ENCODE measurements at places on chromosomes 2 and 18.

DNA sequence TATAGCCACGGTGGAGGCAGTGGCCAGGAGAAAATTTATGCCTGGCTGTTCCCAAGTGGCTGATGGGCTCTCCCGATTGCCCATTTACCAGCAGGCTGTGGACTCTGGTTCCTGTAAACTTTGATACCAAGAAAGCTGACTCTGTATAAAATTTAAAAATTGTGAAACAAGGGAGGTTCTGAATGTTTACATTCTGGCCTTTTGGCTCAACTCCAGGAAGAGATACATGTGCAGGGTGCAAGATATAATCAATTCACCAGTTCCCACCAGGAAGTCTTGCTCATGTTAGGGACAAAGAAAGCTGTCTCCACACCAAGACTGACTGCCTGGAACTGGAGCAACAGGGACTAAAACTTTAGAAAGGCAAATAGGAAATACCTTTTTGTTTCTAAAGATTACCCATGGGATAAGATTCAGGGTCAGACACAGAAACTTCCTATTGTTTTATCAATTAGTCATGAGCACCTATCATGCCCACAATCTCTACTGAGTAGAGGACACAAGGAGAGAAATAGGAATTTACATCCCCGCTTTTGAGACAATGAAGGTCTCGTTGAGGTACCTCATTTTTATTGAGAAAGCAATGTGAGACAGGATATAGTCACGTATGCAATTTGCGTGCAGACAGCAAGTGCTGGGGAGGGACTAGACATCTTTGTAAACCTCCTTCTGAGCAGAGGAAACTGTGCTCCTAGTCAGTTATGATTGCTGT, 123.5 kb downstream of the LIPG start:
- DNase-seq: no peak

DNA sequence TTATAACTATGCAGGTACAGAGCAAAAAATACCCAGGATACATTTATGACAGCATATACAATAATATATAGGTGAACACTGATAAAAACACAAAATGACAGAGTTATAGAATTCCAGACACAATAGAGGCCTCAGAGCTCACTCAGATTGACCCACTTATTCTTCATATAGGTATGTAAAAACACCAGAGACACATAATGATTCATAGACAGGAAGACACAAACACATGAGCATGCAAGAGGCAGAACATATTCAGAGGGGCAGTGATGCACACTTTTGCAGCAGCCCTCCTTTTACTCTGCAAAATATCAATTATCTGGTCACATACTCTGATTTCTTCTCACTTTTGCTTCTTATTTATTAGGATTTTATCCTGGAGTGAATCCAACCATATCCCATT, 633.3 kb upstream of the ACVR2A start:
- DNase-seq: no peak

DNA sequence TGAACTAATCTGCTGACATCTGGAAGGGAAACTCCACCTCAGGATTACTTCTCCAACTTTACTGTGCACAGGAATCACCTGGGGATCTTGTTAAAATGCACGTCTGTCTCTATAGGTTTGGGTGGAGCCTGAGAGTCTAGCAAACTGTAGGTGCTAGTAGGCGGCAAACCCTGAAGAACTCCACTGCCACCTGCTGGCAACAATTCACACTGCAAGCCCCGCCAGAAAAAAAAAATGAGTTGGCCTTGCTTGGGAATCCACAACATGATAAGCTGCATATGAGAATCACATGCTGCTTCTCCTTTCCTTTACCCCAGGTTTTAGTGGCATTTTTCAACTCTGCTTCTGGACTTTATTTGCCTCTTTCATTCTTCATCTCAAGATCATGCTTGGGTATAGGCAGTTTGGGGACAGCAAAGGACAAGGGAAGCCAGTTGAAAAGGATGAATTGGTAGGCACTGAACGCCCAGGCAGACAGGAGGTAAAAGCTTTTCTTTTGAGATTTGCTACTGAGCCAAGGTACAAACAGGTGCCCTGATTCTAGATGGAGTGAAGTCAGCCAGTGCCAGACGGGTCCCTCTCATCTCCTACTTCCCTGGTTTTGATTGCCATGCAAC, 88.8 kb downstream of the VIT start:
- peak; percentile 10 for DNase-seq

DNA sequence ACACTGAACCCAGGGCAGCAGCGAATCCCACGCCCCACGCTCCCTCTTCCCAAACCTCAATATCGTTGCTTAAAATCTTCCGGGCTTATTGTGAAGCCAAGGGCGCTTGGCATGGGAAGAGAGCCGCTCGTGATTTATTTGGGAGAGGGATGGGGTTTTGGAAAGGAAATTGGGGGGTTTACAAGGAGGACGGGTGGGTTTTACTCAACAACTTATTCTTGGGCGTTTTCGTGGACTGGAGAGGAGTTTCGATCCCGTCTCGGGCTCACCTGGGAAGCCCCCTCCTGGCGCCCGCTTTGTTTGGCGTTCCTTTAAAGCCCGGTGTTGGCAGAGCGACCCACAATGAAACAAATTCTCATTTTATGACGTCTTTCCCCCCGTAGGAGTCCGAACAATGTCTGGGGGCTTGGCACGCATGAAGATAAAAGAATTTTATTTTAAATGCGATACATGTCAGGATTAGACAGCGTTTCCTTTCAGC, 135.3 kb downstream of the INSIG2 start:
- DNase-seq: no peak

DNA sequence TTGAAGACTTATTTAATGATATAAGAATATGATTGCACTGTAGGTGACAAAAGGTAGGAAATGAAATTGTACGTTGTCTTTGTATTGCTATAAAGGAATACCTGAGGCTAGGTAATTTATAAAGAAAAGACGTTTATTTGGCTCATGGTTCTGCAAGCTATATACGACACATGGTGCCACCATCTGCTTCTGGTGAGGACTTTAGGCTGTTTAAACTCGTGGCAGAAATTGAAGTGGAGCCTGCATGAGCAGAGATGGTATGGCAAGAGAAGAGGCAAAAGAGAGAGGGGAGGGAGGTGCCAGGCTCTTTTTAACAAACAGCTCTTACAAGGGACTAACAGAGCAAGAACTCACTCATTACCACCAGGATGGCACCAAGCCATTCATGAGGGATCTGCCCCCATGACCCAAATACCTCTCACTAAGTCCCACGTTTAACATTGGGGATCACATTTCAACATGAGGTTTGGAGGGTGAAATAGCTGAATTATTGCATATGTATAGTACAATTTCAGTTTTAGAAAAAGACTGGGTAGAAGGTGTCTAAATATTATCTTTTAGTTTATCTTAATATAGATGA, 86.8 kb downstream of the GULP1 start:
- DNase-seq: no peak

DNA sequence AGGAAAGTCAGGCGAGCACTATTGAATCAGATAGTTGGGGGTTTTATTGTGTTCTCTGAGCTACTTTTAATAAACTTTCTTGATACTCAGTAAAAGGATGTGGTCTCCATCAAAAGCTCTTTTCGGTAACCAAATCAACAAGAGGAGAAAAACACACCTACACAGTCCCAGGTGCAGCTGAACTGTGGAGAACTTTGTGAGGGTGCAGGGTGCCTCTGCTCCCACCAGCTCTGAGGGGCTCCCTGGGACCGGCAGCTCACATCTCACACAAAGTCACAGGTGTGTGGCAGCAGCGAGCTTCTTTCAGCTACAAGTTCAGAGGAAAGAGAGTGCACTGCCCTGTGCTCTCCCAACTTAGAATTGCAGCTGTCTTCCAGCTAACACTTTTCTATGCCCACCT, 650.4 kb downstream of the RNF144A start:
- DNase-seq: no peak
